ENCODE measurements at places on chromosomes 2 and 18. TPM values are rescaled to one million over a fixed set of nuclear protein-coding genes. Genes with fewer than 3 reads are reported as not detected.

- DNase-seq = no peak
Measured at GRCh38 chr2:192725991-192726390, 531.3 kb upstream of the TMEFF2 start.

DNA sequence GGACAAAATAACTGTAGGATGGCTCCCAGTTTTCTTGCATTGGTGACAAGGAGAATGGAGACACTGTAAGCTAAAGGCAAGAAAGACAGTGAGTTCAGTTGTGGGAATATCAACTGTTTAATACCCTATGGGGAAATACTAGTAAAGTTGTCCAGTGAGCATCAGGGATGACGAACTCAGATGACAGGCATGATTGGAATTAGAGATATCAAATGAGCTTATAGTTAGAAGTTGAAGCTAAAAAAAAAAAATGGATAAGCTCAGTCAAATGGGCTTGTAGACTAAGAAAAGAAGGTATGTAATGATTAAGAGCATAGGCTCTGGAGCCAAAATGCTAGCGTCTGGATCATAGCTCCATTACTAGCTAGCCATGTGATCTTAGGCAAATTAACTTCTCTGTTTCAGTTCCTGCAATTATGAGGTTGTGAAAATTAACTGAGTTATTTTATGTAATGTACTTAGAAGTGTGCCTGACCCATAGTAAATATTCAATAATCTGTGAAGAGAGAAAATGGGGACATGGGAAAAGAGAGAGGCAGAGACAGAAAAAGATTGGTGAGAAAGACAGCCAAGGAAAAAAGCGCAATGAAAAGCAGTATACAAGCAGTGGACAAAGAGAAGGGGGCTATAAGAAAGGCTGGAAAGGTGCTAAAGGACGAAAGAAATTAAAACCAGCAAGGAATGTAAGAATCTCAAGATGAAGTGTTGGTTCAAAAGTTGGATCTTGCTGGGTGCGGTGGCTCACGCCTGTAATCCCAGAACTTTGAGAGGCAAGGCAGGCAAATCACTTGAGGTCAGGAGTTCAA, 95.7 kb upstream of the SLC39A10 start:
- no peak for DNase-seq

The CAVIN2 gene
- total RNA-seq = not detected

The LRRC30 gene
- not detected for total RNA-seq

DNA sequence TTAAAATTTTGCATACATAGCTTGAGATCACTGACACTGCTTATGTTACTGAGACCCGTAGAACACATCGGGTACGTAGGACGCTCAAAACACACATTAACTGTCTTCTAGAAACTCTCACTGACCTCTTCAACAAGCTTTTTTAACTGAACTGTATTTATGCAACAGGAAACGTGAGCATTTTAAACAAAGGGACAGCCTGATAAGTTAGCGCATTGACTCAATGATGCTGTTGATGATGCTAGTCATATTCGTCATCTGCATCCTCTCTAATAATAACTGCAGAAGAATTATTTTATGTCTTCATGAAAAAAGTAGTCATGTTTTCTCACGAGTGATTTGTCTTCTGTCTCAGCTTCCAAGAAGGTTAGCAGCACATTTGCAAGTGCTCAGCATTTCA, 824.0 kb downstream of the DCDC2C start:
- DNase-seq = no peak

Data from naive thymus-derived CD8-positive, alpha-beta T cell (primary cell).